Upper lobe of left lung (tissue), 6 donors: ENCODE measurements at places on chromosomes 12 and 14. TPM values are rescaled to one million over a fixed set of nuclear protein-coding genes. Genes with fewer than 3 reads are reported as not detected.

PIWIL1 gene
- not detected for total RNA-seq

TSPAN19 gene
- total RNA-seq: 25.2 TPM

FOXJ2 gene
- 14.7 TPM for total RNA-seq

CEBPE gene
- total RNA-seq: not detected

ADAM21 gene
- total RNA-seq: not detected

LRTM2 gene
- not detected for total RNA-seq

NTS gene
- not detected for total RNA-seq

CCDC184 gene
- 1.3 TPM for total RNA-seq

SIVA1 gene
- total RNA-seq: 94.8 TPM

KIF21A gene
- 89.3 TPM for total RNA-seq

GRCh38 chr12:108884116-108885012, 4.5 kb downstream of the DAO start:
- peak; percentile 69 for DNase-seq
- H3K27me3 ChIP-seq: no peaks in the 10 kb centered on the region
- no peaks in the 10 kb centered on the region for H3K4me1 ChIP-seq
- H3K4me3 ChIP-seq: no peak overlapping the region

GRCh38 chr12:54276368-54276767, 3.6 kb downstream of the CBX5 start:
- no peak for DNase-seq
- no peak overlapping the region for H3K4me3 ChIP-seq
- no peak overlapping the region for H3K27ac ChIP-seq
- H3K4me1 ChIP-seq: peaks cover 23% of the 10 kb centered on the region

- no peaks in the 10 kb centered on the region for H3K36me3 ChIP-seq
- no peak overlapping the region for H3K4me3 ChIP-seq
- no peaks in the 10 kb centered on the region for H3K4me1 ChIP-seq
- H3K27me3 ChIP-seq: no peaks in the 10 kb centered on the region
- no peak for DNase-seq
- no peak overlapping the region for H3K27ac ChIP-seq
Observed at GRCh38 chr14:66069036-66069435, 417.1 kb upstream of the CCDC196 start.

GRCh38 chr12:124938587-124938986, 24.1 kb upstream of the UBC start:
- no peak for DNase-seq
- H3K27me3 ChIP-seq: peaks cover 2% of the 10 kb centered on the region
- H3K4me1 ChIP-seq: peaks cover 37% of the 10 kb centered on the region
- peak overlapping the region; percentile 93 for H3K27ac ChIP-seq
- no peaks in the 10 kb centered on the region for H3K36me3 ChIP-seq

DNA sequence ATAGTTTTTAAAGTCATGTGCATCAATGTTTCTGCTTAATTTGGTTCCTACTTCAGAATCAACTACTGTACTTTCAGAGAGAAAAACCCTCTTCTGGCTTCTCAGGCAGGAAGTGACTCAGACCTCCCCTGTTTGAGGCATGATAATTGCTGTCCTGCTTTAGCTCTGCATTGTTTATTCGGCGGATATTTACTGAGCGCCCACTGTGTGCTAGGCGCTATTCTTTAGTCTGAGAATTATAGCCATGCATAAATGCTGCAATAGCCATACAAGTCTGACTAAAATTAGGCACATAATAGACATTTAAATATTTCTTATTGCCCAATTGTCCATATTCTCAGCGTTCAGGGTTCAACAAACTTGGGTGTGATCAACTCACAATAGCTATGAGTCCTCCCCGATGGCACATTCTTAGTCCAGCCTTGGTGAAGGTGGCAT, 6.1 kb upstream of the AMIGO2 start:
- no peaks in the 10 kb centered on the region for H3K27me3 ChIP-seq
- no peak overlapping the region for H3K4me3 ChIP-seq
- DNase-seq: no peak
- peaks cover 49% of the 10 kb centered on the region for H3K4me1 ChIP-seq
- no peaks in the 10 kb centered on the region for H3K36me3 ChIP-seq

GRCh38 chr14:105935384-105935783, 409.0 kb downstream of the TMEM121 start:
- H3K27me3 ChIP-seq: no peaks in the 10 kb centered on the region
- no peaks in the 10 kb centered on the region for H3K36me3 ChIP-seq
- no peak overlapping the region for H3K4me3 ChIP-seq
- H3K4me1 ChIP-seq: no peaks in the 10 kb centered on the region
- DNase-seq: no peak

GRCh38 chr14:67581643-67582042, 18.4 kb downstream of the PIGH start:
- H3K4me3 ChIP-seq: no peak overlapping the region
- no peaks in the 10 kb centered on the region for H3K36me3 ChIP-seq
- H3K27me3 ChIP-seq: no peaks in the 10 kb centered on the region
- no peak overlapping the region for H3K27ac ChIP-seq
- DNase-seq: no peak
- no peaks in the 10 kb centered on the region for H3K4me1 ChIP-seq

DNA sequence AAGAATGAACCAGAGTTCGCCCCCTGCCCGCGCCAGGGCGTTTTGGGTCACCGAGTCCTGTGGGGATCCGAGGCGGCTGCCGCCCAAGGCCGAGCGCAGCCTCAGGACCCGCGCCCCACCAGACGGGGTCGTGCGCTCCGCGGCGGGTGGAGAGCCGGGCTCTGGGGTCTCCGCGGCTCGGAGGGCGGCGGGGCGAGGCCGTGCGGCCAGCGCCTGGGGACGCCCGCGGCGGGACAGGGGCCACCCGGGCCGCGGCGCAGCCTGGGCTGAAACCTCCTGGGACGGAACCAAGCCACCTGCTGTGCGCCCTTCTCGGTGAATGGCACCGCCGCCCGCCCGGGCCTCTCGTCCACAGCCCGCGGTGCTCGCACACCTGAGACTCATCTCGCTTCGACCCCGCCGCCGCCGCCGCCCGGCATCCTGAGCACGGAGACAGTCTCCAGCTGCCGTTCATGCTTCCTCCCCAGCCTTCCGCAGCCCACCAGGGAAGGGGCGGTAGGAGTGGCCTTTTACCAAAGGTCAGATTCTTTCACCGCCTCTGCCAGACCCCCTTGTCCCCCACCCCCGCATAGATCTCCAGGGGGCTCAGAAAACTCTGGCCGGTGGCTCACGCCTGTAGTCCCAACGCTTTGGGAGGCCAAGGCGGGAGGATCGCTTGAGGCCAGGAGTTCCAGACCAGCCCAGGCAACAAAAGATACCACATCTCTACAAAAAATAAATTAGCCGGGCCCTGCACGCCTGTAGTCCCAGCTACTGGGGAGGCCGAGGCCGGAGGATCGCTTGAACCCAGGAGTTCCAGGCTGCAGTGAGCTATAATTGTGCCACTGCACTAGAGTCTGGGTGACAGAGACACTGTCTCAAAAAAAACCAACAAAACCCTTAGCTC, 901 bp downstream of the B3GNT4 start:
- DNase-seq: peak; percentile 88
- peak overlapping the region; percentile 22 for H3K4me3 ChIP-seq
- no peak overlapping the region for H3K27ac ChIP-seq
- H3K4me1 ChIP-seq: peaks cover 18% of the 10 kb centered on the region

DNA sequence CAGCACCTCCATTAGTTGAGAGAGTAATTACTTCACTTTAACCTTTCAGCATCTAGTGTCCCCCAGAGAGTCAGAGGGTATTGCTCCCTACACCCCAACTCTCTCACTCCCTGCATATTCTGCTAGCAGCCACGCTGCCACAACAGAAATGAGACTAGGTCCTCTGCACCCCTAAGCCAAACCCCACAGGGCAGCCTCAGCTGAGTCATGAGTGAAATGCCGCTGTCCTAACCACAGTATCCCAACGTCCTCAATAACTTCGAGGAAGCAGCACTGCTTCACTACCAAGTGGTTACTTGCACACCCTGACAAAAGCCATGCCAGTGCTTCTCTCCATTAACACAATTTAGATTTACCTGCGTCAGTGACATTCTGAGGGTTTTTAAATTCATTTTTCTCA, 6.9 kb upstream of the LYZ start:
- H3K4me1 ChIP-seq: peaks cover 29% of the 10 kb centered on the region
- H3K27ac ChIP-seq: no peak overlapping the region
- H3K4me3 ChIP-seq: no peak overlapping the region
- H3K36me3 ChIP-seq: no peaks in the 10 kb centered on the region
- DNase-seq: peak; percentile 64

- H3K4me1 ChIP-seq: no peaks in the 10 kb centered on the region
- no peak for DNase-seq
- no peak overlapping the region for H3K4me3 ChIP-seq
- H3K27me3 ChIP-seq: no peaks in the 10 kb centered on the region
Observed at GRCh38 chr14:96338551-96338950, 24.6 kb downstream of the ATG2B start.

GRCh38 chr12:72267974-72268373, 4.2 kb upstream of the TRHDE start:
- H3K27ac ChIP-seq: no peak overlapping the region
- no peak for DNase-seq
- H3K4me1 ChIP-seq: peaks cover 9% of the 10 kb centered on the region

DNA sequence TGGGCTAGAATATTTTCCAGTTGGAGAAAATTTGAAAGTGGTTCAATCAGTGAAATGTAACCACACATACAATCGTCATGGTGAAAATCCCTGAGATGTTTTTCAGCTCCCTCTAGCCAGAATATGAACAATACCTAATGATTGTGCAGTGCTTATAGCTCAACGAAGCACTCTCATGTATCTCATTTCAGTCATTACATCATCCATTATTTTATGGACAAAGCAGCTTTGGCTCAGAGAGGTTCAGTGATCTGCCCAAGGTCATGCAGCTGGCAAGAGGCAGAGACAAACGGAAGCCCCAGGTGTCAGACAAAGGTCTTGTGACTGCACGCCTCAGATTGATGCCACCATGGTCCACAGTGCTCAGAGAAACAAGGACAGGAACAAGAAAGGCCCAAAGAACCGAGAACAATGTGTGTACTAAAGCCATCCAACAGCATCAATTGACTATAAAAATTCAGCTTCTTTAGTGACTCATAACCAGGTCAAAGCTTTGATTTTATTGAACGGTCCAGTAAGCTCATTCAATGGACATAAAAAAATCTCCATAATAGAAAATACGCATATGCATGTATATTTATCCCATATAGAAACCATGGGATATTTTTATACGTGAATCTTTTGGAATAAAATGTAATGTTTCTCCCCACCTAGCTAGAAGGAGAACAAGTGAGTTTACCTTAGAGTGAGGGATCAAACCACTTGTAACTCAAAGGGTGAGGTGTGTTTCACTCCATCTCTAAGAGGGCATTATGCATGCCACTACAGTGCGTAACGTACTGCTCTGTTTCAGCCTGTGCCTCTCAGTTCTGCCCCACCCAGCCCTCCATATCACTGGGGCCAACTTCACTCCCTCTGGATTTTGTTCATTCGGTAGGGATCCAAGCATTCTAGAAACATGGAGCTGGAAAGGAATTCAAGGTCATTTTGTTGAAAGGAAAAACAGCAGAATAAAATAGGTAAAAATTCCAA, 141.8 kb downstream of the GRIN2B start:
- no peaks in the 10 kb centered on the region for H3K36me3 ChIP-seq
- H3K27me3 ChIP-seq: no peaks in the 10 kb centered on the region
- H3K27ac ChIP-seq: no peak overlapping the region
- DNase-seq: peak; percentile 23
- H3K4me3 ChIP-seq: no peak overlapping the region

GRCh38 chr12:95257541-95257940, 39.9 kb downstream of the VEZT start:
- no peak for DNase-seq
- no peaks in the 10 kb centered on the region for H3K27me3 ChIP-seq
- peaks cover 5% of the 10 kb centered on the region for H3K4me1 ChIP-seq
- no peak overlapping the region for H3K27ac ChIP-seq

DNA sequence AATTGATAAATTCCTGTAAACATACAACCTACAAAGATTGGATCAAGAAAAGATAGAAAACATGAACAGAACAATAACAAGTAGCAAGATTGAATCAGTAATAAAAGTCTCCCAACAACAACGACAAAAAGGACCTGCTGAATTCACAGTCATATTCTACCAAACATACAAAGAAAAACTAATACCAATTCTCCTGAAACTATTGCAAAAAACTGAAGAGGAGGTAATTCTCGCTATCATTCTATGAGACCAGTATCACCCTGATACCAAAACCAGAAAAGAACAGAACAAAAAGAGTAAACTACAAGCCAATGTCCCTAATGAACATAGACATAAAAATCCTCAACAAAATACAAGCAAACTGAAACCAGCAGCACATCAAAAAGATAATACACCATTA, 14.4 kb downstream of the SLC25A21 start:
- H3K4me3 ChIP-seq: no peak overlapping the region
- no peak for DNase-seq
- H3K27me3 ChIP-seq: no peaks in the 10 kb centered on the region
- H3K4me1 ChIP-seq: no peaks in the 10 kb centered on the region

- H3K4me1 ChIP-seq: no peaks in the 10 kb centered on the region
- H3K27ac ChIP-seq: no peak overlapping the region
- no peak for DNase-seq
- no peaks in the 10 kb centered on the region for H3K36me3 ChIP-seq
- H3K27me3 ChIP-seq: no peaks in the 10 kb centered on the region
Observed at GRCh38 chr14:70148911-70149595, 39.7 kb downstream of the SLC8A3 start.

- no peak for DNase-seq
- H3K4me3 ChIP-seq: no peak overlapping the region
- peak overlapping the region; percentile 55 for H3K27ac ChIP-seq
- no peaks in the 10 kb centered on the region for H3K27me3 ChIP-seq
- peaks cover 64% of the 10 kb centered on the region for H3K4me1 ChIP-seq
Observed at GRCh38 chr12:124550123-124551089, 17.0 kb downstream of the NCOR2 start.

DNA sequence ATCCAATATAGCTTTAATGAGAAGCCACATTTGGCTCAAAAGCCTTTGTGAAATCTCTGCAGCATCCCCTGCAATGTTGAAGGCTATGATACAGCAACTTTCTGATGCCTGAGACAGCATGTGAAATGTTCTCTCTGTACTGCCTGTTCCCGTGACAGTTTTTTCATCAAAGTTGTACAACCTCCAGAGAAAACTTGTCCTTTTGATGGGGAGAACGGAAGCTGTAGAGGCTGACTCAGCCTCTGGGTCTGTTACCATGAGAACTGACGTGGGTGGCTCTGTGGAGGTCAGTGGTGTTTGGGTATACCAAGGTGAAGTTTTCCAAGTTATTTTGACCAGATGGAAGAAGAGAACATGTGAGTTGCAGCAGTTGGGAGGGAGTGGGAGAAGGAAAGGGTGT, 17.0 kb downstream of the SLC4A8 start:
- no peak overlapping the region for H3K27ac ChIP-seq
- H3K4me3 ChIP-seq: no peak overlapping the region
- no peaks in the 10 kb centered on the region for H3K36me3 ChIP-seq
- H3K4me1 ChIP-seq: no peaks in the 10 kb centered on the region

GRCh38 chr14:34539407-34540180, at the start of gene EAPP:
Gene EAPP, minus strand, starts transcription at chr14:34539701. Its CDS starts 73 bp downstream, at chr14:34539628.
- H3K27me3 ChIP-seq: no peaks in the 10 kb centered on the region
- peaks cover 18% of the 10 kb centered on the region for H3K4me1 ChIP-seq
- H3K27ac ChIP-seq: peak within 1 kb of the TSS; percentile 98
- peak within 1 kb of the TSS; percentile 69 for H3K4me3 ChIP-seq
- peak; percentile 96 for DNase-seq

- H3K27me3 ChIP-seq: no peaks in the 10 kb centered on the region
- no peaks in the 10 kb centered on the region for H3K4me1 ChIP-seq
- H3K4me3 ChIP-seq: no peak overlapping the region
- H3K27ac ChIP-seq: no peak overlapping the region
Observed at GRCh38 chr12:38053655-38054464, 262.7 kb upstream of the ALG10B start.
